NCI-H460 (cell line): ENCODE measurements at places on chromosomes 3 and 15. TPM values are rescaled to one million over a fixed set of nuclear protein-coding genes. Genes with fewer than 3 reads are reported as not detected.

- no peak for DNase-seq
These were observed 37.0 kb downstream of the FBXL22 start for GRCh38 chr15:63634154-63634553.

Gene STAC
- 11.3 and 13.0 TPM in 2 replicates for total RNA-seq

GRCh38 chr3:72058493-72059081 is 273.6 kb upstream of the PROK2 start:
- DNase-seq, result no peak

Gene ACVR2B
- 5.1 and 6.3 TPM in 2 replicates for total RNA-seq

DNA sequence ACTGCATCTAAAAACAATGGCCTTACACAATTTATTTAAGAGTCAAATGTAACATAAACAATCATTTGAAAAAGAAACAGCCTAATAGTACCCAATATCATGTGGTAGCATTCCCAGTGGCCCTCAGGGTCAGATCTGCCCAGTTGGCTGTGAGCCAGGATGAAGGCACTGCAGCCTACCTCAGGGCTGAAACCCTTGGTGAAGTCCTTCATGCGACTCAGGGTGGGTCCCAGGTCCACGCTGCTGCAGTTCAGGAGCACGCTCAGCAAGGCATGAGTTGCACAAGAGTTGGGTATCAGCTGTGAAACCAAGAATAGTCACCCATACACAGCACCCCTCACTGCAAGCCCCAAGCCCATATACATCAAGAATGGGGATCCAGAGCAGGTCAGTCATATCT is 37.1 kb downstream of the SEMA3G start:
- no peak for DNase-seq

GRCh38 chr3:129106320-129106719 is 15.3 kb downstream of the RAB43 start:
- no peak for DNase-seq

- no peak for DNase-seq
These were observed 75.8 kb downstream of the CPN2 start for GRCh38 chr3:194275291-194275690.

DNA sequence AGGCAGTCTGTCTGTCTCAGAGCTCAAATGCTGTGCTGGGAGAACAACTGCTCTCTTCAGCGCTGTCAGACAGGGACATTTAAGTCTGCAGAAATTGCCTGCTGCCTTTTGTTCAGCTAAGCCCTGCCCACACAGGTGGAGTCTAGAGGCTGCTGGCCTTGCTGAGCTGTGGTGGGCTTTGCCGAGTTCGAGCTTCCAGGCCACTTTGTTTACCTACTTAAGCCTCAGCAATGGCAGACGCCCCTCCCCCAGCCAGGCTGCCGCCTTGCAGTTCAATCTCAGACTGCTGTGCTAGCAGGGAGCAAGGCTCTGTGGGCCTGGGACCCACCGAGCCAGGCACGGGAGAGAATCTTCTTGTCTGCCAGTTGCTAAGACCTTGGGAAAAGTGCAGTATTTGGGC is 25.0 kb upstream of the RPP14 start:
- DNase-seq, result no peak

DNA sequence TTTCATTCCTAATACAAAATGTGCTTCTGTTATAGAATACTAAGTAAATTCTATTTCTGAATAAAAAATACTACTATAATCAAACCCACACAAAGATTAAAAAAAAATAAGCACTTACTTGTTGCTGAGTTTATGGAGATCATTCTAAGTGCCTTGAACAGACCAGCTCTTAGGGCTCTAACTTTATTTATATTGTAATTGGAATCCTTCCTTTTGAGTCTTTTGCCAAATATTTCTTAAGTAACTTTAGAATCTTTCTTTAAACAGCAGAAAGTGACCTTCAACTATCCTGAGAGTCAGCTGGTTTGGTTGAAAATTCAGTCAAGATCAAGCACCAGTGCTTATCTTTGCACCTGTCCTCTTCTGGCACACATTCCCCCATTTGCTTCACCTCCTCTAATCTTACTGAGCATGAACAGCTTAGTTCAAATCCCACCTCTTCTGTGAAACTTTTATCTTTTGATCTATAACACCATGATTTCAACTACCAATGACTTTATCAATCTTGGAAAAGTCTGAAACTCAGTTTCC is 149.3 kb downstream of the VPS13C start:
- DNase-seq, result no peak

- no peak for DNase-seq
These were observed 138.6 kb downstream of the GAP43 start for GRCh38 chr3:115761927-115762305.

GRCh38 chr3:156910022-156910421 is 83.9 kb downstream of the LEKR1 start:
- DNase-seq, result no peak

Gene SPESP1
- total RNA-seq, result not detected in 2 replicates

Gene HIGD1A
- 121 and 123 TPM in 2 replicates for total RNA-seq

Gene SOX14
- not detected in 2 replicates for total RNA-seq

DNA sequence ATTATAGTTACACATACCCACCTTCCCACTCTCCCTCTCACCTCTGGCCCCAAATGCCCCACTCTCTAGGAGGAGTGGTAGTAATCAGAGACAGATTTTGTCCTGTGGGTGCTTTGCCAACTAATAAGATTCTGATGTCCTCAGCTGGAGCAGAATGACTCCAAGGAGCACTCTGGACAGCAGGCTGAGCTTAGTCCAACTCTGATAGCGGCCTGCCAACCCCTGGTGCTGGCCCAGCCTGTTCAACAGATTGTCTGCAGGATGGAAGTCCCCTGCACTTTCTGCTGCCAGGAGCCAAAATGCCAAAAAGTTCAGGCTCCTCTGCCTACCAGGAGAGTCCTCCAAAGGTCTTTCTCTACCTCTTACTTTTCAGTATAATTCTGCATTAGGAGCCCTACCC is 160.5 kb upstream of the UMPS start:
- DNase-seq, result no peak

Gene DLL4
- 0.05 TPM in 1 of 2 replicates, not detected in the other for total RNA-seq

Gene SLC22A13
- 0.17 and 0.40 TPM in 2 replicates for total RNA-seq

GRCh38 chr3:103127737-103128136 is 692.9 kb downstream of the ZPLD1 start:
- no peak for DNase-seq

Gene LYZL4
- total RNA-seq, result not detected in 2 replicates

Gene MCF2L2
- total RNA-seq, result 0.57 and 1.2 TPM in 2 replicates

Gene C3orf80
- not detected in 2 replicates for total RNA-seq

DNA sequence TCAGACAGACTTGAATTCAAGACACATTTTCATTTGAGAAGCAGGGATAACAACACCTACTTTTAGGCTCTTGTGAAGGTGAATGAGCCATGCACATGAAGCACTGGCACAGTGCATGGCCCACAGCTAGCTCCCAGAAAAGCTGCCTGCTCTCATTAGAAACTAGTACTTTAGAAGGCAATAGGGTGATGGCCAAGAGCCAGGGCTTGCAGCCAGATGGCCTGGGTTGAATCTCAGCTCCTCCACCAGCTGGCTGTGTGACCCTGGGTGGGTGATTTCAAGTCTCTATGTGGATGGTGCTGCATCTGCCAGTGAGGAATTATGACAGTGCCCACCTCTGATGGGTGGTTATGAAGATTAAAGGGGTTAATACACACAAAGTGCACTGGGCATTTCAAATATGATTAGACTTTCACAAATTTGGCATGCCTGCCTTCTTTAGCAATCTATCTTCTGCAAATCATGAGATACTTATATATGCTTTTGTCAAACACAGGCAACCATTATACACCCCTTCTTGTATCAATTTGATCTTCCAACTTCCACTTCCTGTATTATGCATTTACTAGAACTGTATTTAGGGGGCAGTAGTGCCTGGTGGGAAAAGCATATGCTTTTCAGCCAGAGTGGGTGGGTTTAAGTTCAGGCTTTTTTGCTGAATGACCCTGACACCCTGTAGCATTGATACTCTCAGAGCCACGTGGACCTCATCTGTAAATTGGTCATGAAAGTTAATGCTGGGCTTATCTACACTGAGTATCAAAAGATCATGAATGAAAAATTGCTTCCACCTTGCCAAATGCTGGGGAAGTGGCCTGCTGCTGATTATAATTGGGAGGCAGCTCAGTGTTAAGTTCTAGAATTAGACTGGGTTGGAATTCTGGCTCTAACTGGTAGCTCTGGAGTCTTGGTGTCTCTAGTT is 34.7 kb upstream of the RBP1 start:
- DNase-seq, result no peak

Gene B3GALNT1
- 1.9 and 2.3 TPM in 2 replicates for total RNA-seq

Gene MAP1A
- total RNA-seq, result 7.7 and 7.8 TPM in 2 replicates

GRCh38 chr15:33190539-33190938 is 4.0 kb downstream of the FMN1 start:
- no peak for DNase-seq

DNA sequence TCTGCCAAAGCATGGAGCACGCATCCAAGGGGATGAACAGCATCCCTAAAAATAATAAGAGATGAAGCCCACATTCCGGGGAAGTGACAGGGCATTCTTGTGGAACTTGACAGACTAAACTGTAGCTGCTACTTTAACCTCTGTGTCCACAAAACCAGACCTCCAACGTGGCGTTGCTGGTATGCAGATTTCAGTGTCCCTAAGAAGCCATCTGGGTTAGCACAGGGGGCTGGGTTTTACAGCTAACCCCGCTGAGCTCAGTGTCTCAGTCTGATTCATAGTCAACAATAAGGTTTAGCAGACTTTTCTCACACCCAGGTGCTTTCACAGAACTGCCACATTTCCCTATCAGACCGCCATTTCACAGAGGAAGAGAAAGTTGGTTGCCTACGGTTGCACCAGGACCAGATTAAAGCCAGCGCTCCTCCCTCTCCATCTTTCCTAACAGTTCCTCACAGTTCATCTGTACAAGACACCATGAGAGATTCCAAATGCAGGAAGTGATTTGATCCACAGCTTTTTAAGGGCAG is 61.6 kb upstream of the CTDSPL start:
- DNase-seq, result no peak

Gene ZBED2
- total RNA-seq, result not detected in 2 replicates

GRCh38 chr3:113985541-113985940 is 37.7 kb downstream of the ZDHHC23 start:
- DNase-seq, result no peak

GRCh38 chr3:171986176-171986575 is 53.2 kb upstream of the FNDC3B start:
- no peak for DNase-seq

- DNase-seq, result no peak
These were observed 583.8 kb upstream of the ZNF717 start for GRCh38 chr3:76369170-76369569.

DNA sequence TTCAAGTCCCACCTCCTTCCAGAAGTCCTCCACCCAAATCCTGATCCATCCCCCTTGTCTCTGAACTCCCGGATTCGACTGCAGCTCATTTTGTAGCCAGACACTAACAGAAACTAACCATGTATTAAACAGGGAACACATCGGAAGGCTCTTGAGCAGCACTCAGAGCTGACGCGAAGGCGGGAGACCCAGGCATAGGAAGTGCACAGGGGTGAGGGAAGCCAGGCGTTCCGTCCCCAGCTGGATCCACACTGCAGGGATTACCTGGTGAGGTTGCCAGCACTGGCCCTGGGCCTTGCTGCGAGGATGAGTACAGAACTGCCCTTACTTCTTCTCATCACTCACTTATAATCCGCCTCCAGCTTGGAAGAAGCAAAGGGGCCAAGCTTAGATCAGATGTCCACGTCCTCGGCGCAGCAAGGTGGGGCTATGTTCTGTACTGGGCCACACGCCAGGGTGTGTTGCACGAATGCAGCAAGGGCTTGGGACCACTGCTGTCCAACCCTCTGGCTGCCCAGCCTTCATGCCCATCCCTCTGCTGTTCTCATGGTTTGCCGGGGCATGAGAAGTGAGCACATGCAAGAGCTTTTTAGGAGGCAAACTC is 124.2 kb upstream of the SMAD3 start:
- no peak for DNase-seq

DNA sequence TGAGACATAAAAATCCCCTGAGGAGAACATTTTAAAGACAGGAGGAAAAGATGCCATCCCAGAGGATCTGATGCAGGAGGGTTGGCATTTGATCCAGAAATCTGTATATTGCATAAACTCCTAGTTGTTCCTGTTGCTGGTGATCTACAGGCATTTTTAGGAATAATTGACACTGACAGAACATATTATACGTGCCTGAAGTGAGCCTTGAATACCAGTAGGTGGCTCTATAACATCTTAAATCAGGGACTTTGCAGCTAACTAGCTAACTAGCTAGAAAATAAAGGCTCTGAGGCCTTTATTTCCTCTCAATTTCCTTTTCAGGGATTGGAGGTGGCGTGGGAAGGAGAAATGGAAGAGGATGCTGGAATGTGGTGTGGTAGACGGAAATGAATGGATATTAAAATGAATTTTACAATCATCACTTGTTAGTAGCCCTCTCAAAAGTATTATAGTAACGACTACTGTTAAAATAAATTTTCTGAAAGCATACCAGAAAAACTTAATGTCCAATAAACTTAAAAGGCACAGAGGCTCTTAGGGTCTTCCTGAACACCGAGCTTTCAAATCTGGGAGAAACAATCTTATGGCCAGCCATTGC is 73.8 kb upstream of the ZBED2 start:
- DNase-seq, result no peak

Gene TRH
- total RNA-seq, result not detected in 2 replicates

DNA sequence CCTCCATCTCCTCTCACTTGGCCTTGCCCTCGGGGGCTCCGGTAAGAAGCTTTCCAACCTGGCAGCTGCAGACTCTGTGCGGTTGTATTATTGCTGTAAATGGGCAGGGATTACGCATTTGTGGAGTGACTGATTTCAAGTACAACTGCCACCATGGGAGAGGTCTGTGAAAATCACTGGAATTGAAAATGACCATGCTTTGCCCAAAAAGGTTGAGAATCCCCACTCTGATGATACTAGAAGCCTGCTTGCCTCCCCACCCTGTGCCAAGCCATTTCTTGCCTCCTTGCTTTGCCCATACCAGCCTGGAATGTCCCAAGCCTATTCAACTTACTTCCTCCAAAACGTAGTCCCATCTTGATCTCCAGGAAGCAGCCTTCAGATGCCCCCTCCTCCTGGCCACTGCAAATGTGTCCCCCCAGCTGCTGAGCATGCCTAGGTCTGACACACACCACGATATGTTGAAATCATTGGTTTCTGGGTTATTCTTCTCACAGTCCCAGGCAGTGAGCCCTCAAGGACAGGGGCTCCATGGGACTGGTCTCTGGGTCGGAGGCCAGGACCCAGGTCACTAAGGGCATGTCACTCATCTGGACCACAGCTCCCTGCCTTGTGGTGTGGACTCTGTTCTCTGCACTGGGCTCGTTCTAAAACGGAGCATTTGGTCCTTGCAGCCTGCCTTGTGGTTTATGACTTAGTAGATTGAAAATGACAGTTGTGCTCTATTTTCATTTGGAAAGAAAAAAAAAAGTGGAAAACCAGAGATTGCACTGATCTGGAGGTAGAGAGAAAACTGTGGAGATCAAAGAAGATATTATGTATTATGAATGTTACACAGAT is 42.9 kb downstream of the SMAD3 start:
- no peak for DNase-seq

DNA sequence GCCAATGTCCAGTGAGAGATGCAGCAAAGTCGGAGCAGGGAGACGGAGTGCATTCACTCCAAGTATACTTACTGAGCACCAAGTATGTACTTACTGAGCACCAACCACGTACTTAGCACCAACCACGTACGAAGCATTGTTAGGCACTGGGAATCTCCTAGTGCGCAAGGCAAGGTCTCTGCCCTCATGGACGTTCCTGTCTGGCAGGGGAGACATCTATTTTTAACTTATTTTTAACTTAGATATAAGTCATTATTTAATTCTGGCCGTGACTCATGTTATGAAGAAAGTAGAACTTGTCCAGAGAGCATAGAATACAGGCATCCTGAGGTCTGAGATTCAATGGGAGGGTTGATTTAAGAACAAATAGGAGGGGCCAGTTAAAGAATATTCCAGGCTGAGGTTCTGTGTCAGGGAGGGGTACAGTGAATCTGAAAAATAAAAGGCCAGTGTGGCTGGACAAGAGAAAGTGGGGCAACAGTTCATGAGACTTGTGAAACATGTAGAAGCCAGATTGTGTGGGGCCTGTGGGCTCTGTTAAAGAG is 9.3 kb upstream of the LRRC31 start:
- DNase-seq, result no peak
